A549 treated with GW870086 at 1 μM for 4 hours (cell line): ENCODE measurements at places on chromosomes 11 and 22. TPM values are rescaled to one million over a fixed set of nuclear protein-coding genes. Genes with fewer than 3 reads are reported as not detected.

RAG2 gene
- total RNA-seq: not detected in 5 replicates

ACR gene
- 0.11 to 0.14 TPM in 2 of 5 replicates, not detected in the others for total RNA-seq

DNAJB7 gene
- total RNA-seq: not detected in 5 replicates

SAA1 gene
- total RNA-seq: 0.97 to 2.6 TPM (median 1.6 TPM) in 5 replicates

OR8D4 gene
- total RNA-seq: not detected in 5 replicates

NAALAD2 gene
- not detected in 5 replicates for total RNA-seq

UEVLD gene
- 16.6 to 23.3 TPM (median 20.7 TPM) in 5 replicates for total RNA-seq

CCDC73 gene
- total RNA-seq: 0.03 TPM in 1 of 5 replicates, not detected in the others
